ENCODE measurements at places on chromosomes 5 and 9.

GRCh38 chr9:137086531-137087408 is at the start of gene MAN1B1:
TSS of gene MAN1B1 (plus strand) at chr9:137086985. CDS start at chr9:137087000, 15 bp downstream.
- peak; percentile 99 for DNase-seq

DNA sequence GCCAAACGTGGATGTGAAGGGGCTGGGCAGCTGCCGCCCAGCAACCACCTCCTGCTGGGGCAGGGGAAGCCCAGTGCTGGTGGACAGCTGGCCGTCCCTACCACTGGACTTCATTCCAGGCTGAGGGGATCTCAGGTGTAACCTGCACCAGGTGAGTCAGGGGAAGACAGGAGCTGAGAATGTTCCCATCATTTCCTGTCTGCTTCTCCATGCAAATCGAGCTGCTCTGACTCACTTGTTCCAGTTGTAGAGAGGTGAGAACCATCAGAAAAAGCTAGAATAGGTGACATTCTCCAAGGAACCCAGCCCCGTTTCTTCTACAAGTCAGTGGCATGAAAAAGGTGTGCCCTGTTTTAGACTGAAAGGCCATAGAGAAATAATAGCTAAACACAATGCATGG is 21.8 kb upstream of the BARX1 start:
- DNase-seq: no peak

GRCh38 chr9:129598089-129598596 is 22.8 kb downstream of the C9orf50 start:
- no peak for DNase-seq

DNA sequence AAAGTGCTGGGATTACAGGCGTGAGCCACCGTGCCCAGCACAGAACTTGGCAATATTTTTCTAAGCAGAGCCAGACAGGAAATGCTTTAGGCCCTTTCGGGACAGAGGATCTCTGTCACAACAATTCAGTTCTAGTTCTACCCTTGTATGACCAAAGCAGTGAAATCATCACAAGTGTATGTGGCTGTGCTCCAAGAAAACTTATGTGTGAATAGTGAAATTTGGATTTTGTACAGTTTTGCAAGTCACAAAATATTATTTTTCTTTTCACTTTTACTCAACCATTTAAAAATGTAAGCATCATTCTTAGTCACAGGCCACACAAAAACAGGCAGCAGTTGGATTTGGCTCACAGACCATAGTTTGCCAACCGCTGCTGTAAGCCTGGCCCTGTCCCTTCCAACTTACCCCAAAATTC is 20.4 kb upstream of the PRUNE2 start:
- no peak for DNase-seq

GRCh38 chr9:113508111-113508749 is 44.7 kb downstream of the RGS3 start:
- DNase-seq: peak; percentile 22

DNA sequence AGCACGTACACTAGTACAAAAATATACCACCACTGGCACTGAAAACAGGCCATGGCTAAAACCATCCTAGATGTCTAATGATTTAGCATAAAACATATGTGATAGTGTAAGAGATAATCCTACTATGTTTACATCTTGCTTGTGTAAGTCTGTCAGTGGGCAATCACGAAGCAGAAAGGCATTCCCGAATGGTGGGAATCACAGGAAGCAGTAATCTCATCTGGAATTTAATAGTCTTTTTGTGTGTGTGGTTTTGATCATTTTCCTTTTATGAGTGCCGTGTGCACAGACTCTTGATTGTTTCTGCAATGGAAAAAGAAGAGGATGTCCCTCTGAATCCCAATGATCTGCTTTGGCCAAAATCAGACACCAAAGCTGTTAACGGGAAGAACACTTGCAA is 200.5 kb downstream of the EBF1 start:
- no peak for DNase-seq

DNA sequence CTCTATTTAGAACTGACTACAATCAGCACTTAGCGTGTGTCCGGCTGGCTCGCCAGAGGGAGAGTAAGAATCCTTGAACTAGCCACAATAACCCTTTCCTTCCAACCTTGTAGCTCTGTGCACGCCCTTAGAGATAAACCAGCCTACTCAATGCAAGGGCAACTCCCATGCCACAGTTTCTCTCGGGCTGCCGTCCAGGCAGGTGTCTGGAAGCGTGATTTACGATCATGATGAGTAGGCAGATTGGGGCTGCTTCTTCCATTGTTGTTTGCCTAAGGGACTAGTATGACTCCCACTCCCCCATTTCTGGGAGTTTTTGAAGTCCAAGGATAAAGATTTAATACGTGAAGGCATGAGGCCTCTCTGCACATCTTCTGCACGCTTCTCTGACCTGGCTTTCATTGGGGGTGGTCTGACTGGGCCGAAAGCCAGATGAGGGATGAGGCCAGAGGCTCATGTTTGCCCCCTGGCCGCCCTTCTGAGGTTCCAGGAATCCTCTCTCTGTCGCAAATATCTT is 134.0 kb upstream of the MYO10 start:
- DNase-seq: peak; percentile 85

DNA sequence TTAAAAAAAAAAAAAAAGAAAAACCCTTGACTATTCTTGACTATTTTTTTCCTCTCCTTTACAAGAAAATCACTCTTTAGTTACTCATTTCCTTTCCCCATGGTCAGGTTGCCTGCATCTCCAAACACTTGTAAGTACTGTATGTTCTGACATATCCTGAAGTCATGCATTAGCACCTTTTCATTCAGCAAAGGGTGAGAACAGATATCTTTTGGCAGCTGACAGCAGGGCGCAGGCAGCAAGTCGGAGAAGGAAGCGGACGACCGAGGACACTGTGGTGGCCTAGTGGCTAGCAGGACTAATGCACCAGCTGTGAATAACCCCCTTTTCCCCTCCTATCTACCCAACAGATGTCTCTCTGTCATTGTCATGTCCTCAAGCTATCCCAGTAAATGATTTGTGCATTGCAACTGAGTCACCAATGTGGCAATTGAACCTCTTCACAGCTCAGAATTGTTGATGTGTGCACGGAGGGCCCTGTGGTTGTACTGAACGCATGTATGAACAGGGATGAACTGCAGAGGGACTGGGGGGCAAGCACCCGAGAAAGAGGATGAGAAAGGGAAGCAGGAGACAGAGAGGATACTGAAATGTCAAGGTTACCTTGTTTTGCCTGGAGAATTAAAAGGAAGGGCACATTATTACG is 996.0 kb upstream of the ARRDC3 start:
- no peak for DNase-seq

GRCh38 chr9:36551129-36551528 is 21.6 kb upstream of the MELK start:
- no peak for DNase-seq

DNA sequence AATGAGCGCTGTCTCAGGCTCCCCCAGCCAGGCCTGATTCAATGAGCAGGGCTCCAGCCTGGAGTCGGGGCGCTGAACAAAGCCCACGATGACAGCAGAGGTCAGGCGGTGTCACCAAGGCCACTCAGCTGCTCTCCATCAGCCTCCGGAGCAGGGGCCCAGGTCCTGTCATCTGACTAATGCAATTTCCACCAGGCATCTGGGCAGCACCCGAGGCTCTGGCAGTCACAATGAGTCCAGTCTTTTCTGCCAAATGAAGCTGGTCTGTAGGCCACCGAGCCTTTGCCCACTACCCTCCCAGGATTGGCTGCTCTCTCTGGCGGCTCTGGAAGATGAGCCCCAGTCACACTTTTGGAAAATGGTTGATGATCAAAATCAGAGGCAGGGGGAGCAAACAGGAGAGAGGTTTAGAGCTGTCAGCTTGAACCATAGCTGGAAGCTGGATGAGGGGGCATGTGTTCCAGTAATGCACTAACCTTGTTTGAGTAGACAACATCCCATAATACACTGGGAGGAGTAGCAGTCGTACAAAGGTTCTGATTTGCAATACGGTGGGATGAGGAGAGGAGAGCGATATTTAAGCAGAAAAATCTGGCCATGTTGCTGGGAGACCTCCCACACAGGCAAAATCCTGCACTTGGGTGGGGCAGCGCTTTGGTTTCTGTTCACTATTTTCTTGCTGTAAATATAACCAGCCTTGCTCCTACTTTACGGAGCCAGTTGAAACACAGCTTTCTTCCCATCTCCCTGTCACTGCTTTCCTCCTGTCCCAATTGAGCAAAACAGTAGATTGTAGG is 306.4 kb upstream of the PANK3 start:
- no peak for DNase-seq

- DNase-seq: no peak
Observed at GRCh38 chr9:119951591-119951990, 582.4 kb upstream of the BRINP1 start.

- DNase-seq: no peak
Observed at GRCh38 chr5:86523718-86524117, 94.0 kb upstream of the COX7C start.

DNA sequence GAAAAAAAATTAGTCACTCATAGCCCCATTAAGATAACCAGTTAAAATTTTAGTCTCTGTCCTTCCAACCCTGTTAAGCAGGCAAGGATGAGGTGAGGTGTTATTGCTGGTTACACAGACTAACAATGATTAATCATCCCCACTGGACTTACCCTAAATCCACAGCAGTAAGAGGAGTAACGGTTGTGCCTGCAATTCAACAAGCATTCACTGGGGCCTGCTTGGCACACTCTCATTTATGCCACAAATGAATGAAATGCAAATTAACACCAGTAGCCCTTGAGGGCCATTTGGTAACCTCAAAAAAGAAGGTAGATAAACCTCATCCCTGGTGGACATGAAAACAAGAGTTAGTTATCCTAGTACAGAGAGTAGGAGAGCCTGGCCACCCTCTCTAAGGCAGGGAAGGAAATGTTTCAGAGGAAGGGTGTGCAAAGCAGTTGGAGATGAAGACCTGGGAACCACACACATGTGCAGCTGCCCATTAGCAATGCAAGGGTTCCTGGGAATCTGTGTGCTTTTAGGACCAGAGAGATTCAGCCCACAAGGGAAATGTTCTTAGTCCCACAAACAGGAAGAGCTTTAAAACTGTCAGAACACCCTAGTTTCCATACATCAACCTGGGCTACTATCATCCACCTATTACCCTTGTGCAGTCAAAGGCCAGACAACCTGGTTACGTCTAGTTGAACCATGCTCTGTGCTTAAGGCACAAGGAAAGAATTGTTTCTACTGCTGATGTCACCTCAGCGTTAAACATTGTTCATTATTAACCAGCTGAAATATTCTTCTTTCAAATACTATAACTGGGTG is 7.7 kb downstream of the LHFPL2 start:
- no peak for DNase-seq

- DNase-seq: no peak
Observed at GRCh38 chr5:62727861-62728260, 149.2 kb downstream of the LRRC70 start.

DNA sequence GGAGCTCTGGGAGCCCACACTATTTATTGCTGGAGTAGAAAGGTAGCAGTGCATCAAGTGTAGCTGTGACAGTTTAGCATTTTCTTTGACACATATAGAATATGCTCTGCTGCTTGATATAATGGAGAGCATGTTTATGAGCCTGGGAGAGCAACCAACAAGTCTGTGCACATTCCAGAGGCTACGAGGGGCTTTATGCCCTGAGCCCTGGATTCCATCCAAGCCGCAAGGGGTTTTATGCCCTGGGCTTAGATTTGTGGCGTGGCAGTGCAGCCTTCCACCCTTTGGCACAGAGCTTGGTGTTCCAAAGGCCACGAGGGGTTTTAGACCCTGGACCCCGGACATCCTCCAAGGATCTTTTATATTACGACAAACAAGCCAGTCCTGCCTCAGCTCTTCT is 14.6 kb downstream of the CDH6 start:
- DNase-seq: no peak

- DNase-seq: no peak
Observed at GRCh38 chr9:79880626-79881025, 308.9 kb downstream of the TLE4 start.

GRCh38 chr5:180718810-180719453 is 20.9 kb downstream of the OR2Y1 start:
- peak; percentile 58 for DNase-seq

DNA sequence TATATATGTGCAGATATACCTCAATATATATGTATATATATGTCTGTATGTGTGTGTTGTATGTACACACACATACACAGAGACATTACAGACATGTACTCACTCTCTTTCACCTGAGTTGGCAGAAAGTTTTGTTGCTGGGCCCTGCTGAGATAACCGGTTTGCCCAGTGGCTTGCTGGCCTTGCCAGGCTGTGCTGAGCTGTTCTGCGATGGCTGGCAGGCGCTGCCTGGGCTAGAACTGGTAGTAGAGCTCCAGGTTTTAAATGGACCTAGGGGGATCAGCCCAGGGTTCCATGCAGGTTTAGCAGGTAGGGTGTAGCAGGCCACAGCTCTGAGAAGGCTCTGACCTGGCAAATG is 394.3 kb downstream of the GADD45G start:
- no peak for DNase-seq

DNA sequence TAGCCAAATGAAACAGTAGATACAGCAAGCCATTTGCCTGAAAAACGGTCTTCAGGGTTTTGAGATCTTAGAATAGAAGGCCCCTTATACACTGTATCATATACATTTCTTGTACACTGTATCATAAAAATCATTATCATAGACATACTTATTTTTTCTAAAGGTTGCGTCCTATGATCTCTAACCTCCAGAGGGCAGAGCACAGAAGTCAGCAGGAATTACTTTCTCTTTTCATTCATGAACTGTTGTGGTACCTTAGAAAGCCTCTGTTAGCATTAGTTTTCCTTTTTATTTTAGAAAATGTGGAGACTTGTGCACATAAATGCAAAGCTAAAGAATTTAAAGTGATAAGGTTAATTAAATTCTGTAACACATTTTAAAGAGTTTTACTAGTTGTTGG is 115.4 kb downstream of the OXCT1 start:
- DNase-seq: peak; percentile 69

GRCh38 chr9:132507670-132508469 is 74.5 kb upstream of the BARHL1 start:
- peak; percentile 84 for DNase-seq

DNA sequence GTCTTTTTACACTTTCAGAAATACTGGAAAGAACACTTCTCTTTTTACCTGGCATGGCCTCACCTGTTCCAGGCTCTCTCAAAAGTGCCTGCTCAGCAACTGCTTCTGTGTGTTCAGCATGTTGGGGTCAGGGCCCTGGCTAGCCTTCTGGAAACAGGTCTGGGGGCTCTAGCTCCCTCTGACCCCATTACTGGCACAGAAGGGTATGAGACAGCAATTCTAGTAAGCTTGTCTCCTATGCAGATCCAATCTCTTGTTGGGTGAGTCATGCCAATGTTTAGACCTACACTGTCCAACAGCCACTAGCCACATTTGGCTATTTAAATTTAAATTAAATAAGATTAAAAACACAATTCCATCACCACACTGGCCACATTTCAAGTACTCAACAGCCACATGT is 80.8 kb downstream of the MAPKAP1 start:
- DNase-seq: peak; percentile 61

GRCh38 chr9:134062461-134063087 is 5.3 kb downstream of the BRD3 start:
- no peak for DNase-seq

DNA sequence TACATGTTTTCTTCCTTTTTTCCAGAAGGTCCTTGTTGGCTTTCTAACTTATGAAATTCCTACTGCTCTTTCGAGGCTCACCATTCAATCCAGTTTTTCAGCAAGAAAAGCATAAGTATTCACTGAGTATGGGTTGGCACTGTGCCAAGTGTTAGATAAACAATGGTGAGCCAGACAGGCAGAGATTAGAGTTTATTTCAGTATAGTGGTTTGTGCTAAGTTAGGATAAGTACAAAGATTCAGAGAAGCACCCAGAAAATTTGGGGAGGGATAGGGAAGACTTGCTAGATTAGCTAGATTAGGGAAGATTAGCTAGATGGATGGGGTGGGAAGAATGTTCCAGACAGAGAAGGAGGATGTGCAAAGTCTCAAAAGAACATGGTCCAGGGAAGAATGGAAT is 122.9 kb downstream of the OXCT1 start:
- peak; percentile 47 for DNase-seq
